ENCODE measurements at places on chromosomes 5 and 9.

- DNase-seq, result no peak
Observed at GRCh38 chr5:72042097-72042496, 65.2 kb upstream of the MAP1B start.

- DNase-seq, result peak; percentile 48
Observed at GRCh38 chr5:26940994-26941393, 97.4 kb downstream of the CDH9 start.

DNA sequence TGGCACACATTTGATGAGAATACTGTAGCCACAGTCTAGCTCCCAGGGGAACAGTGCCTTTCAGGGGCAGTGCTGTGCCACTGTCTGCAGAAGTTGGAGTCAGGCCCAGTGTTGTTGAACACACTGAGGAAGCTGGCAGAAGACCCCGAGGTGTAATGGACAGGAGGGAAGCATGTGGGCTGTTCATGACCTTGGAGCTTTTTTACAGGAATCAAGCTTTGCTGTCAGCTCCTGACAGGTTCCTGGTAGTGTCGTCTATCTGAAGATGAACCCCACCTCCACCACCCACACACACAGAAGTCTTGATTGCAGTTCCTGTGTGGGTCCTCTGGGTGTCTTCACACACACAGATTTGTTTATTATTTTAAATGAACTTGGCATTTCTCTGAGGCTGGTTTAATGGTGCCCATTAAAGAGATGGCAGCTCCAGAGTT, 40.3 kb upstream of the TNFAIP8 start:
- no peak for DNase-seq

DNA sequence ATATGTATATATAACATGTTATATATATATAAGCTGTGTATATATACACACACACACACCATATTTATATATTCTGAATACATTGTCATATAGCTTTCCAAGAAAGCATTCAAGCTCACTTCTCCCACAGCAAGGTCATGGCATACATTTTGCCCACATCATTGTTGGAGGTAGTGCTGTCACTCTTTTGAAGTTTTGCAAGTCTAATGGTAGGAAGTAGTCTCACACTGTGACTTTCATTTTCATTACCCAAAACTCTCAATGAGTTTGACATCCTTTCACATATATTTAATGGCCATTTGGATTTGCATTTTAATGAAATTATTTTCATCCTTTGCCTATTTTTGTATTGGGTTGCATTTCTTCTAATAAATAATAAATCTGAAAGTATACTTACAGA, 59.8 kb upstream of the COX7C start:
- DNase-seq, result no peak

DNA sequence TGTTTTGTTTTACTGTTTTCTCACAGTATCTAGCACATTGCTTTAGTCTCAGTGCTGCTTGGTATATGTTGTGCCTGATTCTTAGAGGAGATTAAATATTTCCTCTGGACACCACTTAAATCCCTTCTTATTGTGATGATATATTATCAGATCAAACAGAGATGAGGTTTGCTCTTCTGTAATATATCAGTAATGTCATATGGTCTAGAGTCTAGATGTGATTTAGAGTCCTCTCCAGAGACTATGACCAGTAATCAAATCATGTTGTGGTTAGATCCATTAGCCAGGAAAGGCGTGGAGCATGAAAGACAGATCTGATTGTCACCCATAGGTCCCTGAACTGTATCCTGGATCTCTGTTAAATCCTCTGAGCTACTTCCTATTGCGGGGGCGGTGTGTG, 24.4 kb downstream of the CAMK4 start:
- DNase-seq, result no peak

DNA sequence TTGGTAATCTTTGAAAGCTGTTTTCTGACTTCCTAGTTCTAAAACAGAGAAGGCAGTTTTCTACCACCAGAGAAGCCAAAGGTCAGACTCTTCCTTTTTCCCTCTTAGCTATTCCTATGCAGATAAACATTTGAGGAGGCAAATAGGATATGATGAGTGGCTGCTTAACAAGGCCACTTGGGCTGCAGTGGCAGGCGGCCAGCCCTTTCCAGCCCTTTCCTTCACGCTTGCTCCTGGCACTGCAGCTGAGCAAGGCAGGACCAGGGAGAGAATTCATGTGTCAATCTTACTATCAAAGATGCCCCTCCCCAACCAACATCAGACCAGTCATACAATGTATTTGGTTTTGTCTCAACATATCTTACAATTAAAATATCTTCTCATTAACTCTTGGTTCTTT, 36.8 kb upstream of the RNF38 start:
- no peak for DNase-seq

GRCh38 chr9:124580186-124580585, 73.0 kb upstream of the NR5A1 start:
- DNase-seq, result no peak

GRCh38 chr9:87233899-87234455, 263.7 kb upstream of the DAPK1 start:
- DNase-seq, result peak; percentile 43

DNA sequence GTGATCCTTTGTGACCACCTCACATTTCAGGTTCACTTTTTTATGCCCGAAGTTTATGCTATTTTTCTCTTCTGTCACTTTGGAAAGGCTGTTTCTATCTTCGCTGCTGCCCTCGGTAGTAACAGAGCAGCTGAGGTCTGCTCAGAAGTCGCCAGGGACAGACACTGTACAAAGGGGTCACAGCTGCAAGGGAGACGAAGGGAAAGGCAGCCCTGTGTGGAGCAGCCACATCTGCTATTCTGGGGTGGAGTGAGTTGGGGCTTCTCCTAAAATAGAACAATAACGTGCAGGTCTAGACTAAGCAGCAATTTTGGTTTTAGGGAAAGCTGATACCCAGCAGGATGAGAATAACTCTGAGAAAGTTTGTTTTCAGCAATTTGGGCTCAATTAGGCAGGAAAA, 72.5 kb downstream of the ACTL7B start:
- no peak for DNase-seq

- no peak for DNase-seq
Observed at GRCh38 chr9:124940521-124940893, 376 bp downstream of the GOLGA1 start.

DNA sequence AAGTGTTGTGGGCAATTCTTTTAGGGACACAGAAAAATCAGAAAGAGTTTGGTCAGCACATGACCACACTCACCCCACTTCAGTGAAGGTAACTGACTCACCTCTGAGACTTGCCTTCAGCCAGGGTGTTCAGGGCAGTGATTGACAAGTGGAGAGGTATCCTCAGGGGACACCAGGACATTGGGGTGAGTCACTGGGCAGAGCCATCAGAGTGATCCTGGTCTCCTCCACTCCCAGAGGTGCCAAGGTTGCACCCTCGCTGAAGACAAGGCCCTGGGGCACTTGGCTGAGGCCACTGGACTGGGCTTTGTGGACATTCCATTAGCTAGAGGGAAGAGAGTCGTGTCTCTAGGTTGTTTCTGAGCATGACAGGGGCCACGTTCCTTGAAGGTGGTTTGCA, 113.4 kb downstream of the GADD45G start:
- DNase-seq, result no peak

GRCh38 chr9:130433168-130433946, 11.4 kb upstream of the ASS1 start:
- DNase-seq, result peak; percentile 52

GRCh38 chr9:133532937-133533668, 1.4 kb upstream of the ADAMTSL2 start:
- peak; percentile 43 for DNase-seq

DNA sequence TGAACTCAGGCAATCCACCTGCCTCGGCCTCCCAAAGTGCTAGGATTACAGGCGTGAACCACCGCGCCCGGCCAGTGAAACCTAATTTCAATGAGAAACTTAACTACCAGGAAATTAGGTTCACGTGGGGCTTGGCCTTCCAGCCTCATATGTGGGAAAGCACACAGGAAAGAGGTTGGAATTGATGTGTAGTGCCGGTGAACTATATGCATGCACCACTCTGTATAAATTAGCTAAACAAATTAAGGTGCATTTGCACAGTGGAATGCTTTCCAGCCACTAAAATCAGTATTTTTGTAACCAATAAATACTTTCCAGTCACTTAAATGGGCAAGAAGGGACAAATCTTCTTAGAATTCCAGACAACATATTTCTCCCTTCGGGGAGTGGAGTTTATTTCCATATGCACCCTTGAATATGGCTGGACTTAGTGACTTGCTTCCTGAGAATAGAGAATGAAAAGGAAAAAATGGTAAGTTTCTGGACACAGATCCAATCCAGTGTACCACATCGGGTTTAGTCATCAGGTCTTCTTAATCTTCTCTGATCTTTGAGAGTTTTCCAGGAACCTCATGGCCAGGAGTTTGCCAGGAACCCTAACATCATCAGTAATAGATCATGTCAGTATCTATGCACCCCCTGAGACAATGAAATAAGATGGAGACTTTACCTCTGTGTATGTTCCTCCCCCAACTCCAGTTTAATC, 24.9 kb downstream of the ATOX1 start:
- DNase-seq, result peak; percentile 85

GRCh38 chr5:6407558-6408259, 29.4 kb upstream of the MED10 start:
- DNase-seq, result no peak

GRCh38 chr9:75715360-75715759, 175.1 kb upstream of the PCSK5 start:
- peak; percentile 54 for DNase-seq

All from fibroblast of skin of right biceps (primary cell).